GF-D8 (cell line): ENCODE measurements at places on chromosomes 2 and 18.

GRCh38 chr2:9187620-9188214, 18.9 kb upstream of the ASAP2 start:
- no peak for DNase-seq

- no peak for DNase-seq
These were observed at the start of gene MAPK4 for GRCh38 chr18:50559752-50560680. Gene MAPK4 (plus strand): TSS chr18:50560087. CDS start chr18:50663959, 103,872 bp downstream.

- DNase-seq: no peak
These were observed 102.3 kb upstream of the TTN start for GRCh38 chr2:178909507-178909906.

GRCh38 chr2:203583701-203584100, 48.6 kb upstream of the RAPH1 start:
- DNase-seq: no peak

GRCh38 chr2:217218269-217219163, 358.7 kb upstream of the TNP1 start:
- DNase-seq: peak; percentile 91

GRCh38 chr2:98455494-98455976, 10.9 kb downstream of the INPP4A start:
- DNase-seq: peak; percentile 29

GRCh38 chr18:2535419-2535910, 35.8 kb downstream of the METTL4 start:
- DNase-seq: no peak

DNA sequence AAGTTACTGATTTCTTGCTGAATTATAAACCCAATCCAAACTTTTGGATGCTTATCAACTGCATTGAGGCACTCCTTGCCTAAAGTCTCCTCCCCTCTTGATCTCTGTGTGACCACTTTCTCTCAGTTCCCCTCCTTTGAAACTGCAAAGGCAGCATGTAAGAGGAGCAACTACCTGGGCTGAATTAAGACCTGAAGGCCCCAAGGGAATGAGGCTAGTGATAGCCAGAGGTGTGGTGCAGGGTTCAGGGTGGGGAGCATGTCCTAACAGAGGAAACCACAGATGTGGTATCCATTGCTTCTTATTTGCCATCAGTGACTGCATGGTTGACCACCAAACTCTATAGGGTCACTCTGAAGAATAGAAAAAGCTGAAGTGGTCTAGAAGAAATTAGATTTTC, 557.9 kb downstream of the TNS1 start:
- no peak for DNase-seq

GRCh38 chr18:58391932-58392323, 237.0 kb downstream of the ALPK2 start:
- no peak for DNase-seq

GRCh38 chr18:5142859-5143258, 54.2 kb downstream of the AKAIN1 start:
- no peak for DNase-seq

- DNase-seq: peak; percentile 10
These were observed 58.0 kb upstream of the EML6 start for GRCh38 chr2:54665436-54665856.

DNA sequence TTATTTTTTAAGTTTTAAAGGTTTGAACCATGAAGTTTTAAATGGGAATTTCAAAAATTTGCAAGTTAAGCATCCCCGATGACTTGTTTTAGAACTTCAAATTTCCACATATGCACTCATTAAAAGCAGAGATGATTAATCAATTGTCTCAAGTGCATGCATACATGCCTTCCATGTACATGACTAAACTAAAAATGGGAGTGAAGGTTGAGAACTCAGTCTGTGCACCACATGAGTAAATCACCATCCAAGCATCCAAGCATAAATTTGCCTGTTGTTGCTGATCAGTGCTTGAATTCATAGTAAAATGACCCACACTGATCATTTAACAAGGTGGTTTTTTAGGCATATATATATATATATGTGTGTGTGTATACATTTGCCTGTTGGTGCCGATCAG, 249.8 kb downstream of the ARHGAP15 start:
- DNase-seq: no peak

DNA sequence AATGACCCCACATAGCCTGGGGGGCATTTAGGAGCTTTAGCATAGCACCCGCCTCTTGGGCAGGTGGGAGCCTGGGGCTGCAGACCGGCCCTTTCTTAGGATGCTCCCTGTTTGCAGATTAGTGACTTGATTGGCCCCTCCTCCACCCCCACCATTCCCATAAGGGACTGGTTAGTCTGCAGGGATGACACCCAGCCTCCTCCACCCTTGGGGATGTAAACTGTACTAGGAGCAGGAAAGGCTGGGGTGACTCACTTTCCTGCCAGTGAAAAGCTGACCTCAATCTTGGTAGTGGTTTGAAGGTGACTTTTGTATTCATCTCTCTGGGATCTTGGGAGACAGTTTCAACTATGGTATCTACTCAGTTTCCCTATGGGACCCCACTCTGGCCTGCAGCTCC, 24.2 kb downstream of the CTIF start:
- no peak for DNase-seq

DNA sequence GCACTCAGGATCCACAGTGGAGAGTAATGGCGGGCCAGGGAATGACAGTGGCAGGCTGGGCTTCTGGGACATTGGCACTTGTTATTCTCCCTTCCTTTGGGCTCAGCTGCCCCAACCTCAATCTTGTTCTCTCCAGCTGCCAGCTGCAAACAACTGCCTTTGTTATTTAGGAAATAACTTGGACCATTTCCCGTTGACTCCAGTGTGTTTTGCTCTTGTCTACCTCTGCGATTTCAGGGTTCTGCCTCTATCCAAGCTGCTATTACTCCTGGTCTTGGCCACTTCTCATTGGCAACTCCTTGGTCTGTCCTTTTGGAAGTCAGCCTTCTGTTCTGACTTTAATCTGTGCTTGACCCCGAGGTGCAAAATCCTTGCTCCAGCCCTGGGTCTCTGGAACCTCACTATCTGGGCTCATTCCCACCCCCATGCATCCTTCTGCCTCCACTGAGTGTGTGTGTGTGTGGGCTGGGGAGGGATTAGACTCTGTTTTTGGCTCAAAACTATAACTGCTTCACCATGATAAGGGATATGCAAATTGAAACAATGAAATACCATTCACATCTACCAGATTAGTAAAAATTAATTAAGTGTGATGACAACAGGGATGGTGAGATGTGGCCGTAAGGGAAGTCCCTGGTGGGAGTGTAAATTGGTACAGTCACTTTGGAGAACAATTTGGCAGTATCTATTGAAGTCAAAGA, 134.1 kb upstream of the CXCR4 start:
- no peak for DNase-seq

- no peak for DNase-seq
These were observed 175.9 kb downstream of the DYSF start for GRCh38 chr2:71629273-71629672.

DNA sequence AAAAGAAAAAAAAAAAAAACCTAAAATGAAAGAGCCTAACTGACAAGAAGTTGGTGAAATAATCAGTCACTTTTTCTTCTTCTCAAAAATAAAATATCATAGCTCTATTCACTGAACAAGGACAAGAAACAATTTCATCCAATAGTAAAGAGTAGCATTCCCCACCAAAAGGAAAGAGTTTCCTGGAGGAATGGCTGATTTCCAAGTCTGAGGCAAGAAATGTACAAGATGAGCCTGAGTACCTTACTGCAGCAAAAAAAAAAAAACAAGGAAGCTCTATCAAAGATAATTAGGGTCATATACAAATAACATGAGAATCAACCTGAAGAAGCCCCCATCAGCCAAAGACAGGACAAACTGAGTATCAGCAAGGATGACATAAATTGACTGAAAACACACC, 11.5 kb downstream of the ROCK1 start:
- no peak for DNase-seq

DNA sequence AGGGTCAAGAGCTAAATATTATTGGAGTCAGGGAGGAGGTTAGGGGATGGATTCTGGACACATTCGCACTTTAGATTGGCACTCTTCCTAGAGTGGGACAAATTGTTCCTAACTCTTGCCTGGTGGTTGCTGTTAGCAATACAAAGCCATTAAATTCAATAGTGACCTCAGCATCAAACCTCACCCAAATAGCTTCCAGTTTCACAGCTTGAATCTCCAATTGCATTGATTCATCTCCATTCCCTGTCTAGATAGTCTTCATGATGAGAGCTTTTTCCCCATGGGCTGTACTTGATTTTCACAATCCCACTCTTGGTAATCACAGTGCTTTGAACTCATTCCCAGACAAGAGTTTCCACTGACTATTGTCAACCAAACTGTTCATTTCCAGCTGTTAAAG, 585.9 kb upstream of the SYT4 start:
- DNase-seq: no peak

DNA sequence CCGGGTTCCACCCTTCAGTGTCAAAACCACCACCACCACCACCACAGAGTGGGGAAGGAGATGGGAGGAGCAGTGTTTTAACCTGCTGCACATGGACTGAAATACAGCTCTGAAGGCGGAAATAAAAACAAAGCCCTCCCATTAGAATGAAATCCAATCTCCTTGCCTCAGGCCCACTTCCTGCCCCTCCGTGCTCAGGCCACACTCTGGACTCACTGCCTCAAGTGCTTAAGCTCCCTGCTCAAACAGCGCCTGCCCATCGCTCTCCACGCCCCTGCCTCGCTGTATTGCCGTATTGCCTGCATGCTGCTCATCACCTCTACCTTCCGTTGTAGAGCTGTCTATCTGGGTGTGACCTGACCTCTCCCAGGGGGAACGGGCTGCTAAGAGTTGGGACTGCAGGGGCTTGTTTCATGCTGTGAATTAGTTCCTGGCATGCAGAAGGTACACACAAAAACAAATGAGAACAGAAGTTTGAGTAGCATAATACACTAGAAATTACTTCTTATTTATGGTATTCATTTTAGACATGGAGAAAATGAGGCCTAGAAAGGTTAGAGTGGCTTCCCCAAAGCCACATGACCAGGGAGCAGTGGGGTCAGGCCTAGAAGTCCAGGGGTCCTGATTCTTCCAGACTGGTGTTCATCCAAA, 31.6 kb upstream of the NEB start:
- DNase-seq: no peak

GRCh38 chr2:43020990-43021669, 205.3 kb downstream of the ZFP36L2 start:
- no peak for DNase-seq

DNA sequence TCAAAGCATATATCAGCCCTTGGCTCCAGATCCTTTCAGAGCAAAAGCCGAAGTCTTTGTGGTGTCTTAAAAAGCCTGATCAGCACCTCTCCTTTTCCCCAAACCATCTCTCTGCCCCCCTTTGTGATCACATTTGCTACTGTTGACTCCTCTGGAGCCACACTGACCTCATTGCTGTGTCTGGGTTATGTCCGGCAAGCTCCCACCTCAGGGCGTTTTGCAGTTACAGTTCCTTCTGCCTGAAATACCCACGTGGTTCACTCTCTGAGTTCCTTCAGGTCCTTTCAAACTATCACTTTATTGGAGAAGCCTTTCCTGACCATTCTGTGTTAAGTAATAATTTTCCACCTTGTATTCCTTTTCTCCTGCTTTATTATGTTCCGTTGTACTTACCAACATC, 11.8 kb downstream of the C2orf69 start:
- DNase-seq: no peak

DNA sequence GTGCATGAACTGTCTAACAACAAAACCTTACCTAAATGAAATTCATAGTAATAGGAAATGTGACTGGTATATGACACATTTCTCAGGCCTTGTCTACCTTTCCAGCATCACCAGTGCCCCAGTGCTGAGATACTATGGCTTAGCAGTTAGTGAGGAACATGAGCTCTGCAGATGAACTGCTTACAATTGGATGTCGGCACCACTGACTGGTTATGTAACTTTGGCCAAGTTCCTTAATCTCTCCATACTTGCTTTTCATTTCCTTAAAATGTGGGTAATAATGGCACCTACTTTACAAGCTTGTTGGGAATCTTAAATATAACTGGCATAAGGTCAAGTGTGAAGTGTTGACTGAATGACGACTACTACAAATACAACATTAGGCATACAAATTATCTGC, 136.3 kb downstream of the OLA1 start:
- DNase-seq: peak; percentile 73

DNA sequence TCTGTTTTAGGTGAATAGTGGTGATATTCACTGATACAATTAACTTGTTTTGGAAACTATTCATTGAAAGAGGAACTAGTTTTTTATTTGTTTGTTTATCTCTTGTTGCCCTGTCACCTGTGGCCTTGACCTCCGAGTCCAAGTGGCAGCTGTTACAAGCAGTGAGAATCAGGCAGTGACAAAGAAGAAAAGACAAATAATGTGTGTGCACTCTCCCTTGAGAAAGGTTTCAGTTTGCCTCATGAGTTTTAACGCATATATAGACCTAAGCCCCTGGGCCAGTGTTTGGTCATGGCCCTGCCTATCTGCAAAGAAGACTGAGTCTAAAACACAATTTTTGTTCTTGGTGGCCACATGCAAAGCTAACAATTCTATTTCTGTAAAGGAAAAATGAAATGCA, 15.3 kb downstream of the KYNU start:
- no peak for DNase-seq

DNA sequence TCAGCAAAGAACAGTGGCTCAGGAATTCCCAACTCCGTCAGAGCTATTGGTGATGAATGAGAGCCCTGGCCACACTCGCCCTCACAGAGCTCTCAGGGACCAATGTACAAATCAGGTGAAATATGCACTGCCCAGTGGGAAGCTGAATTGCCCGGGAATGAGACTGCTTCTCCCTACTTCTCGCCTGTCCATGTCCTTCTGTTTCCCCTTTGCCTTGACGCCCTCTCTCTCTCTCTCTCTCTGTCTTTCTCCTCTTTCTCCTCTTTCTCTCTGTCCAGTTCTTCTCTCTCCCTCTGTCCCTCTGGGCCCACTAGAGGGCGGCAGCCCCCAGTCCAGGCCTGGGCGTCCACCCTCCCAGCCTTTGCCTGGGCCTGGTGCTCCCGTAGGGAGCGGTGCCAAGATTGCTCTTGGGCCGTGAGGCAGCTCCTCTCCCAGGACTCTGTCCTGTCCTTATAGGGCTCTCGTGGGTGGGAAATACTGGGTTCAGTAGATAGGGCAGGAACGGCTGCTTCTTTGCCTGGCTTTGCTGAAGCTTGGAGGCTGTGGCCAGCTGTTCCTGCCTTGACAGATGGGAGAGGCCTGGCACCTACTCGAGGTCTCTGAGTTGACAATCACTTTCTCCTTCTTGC, 28.4 kb upstream of the PUM2 start:
- DNase-seq: no peak

GRCh38 chr18:61714421-61714820, 178.4 kb downstream of the RNF152 start:
- DNase-seq: no peak

- DNase-seq: no peak
These were observed 202.8 kb upstream of the COPS8 start for GRCh38 chr2:236882930-236883329.

- no peak for DNase-seq
These were observed 160.6 kb downstream of the RNF144A start for GRCh38 chr2:7077660-7078267.
